NCI-H226 (cell line): ENCODE measurements at places on chromosomes 16 and 17.

GRCh38 chr16:2663553-2664546 is 18.5 kb upstream of the KCTD5 start:
- no peak for DNase-seq

DNA sequence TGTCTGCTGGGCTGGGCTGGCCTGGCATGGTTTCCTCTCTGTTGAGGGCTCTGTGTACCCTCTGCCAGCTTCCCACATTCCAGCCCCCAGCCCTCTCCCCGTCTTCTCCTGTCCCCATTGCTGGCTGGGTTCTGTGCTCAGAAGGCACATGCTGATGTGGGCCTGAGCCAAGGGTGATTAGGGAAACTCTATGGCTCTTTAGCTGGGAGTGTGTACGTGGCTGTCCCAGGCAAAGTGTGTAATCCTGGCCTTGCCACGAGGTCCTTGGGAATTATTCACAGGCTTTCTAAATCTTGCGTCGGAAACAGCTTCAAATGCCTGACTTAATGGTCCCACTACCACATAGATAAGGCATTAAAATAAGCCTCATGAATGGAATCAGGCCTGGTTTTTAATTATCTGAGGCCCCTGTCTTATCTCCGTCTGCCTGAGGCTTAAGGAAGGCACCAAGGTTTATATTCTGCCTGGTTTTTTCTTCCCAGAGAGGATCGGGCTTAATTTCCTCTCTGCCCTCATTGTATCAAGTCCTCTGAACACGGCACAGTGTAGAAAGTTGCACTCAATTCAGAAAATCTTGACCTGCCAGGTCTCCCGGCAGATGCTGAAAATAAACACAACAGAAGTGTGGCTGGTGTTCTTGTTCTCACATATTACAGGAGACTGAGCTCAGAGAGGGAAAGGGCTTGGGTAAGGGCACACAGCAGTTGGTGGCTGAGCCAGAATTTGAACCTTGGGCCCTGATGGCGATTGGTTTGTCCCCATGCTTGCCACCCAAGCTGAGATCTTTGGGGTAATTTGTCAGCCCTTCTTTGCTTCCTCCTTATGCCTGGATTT is 52.9 kb upstream of the LGALS9 start:
- DNase-seq, result no peak

DNA sequence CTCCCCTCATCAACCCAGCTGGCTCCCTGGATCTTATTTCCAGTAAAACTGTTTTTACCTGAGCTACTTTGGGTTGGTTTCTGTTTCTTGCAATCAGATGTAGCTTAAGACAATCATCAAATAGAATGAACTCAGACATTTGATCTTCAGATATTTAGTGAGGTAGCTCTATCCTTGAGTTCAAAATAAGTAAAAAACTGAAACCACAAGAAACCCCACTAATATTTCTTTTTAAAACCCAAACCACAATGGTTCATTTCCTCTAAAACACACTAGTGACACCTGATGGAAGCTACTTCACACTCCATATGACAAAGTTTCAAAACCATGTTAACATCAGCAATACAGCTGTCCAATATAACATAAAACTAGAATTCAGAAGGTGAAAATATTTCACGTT is 37.8 kb downstream of the CACNG1 start:
- no peak for DNase-seq

- no peak for DNase-seq
These were observed 23.9 kb downstream of the SRCAP start for GRCh38 chr16:30722916-30723315.

- no peak for DNase-seq
These were observed 1130.4 kb downstream of the CDH8 start for GRCh38 chr16:60905811-60906210.

- DNase-seq, result no peak
These were observed 65.6 kb downstream of the CRISPLD2 start for GRCh38 chr16:84885342-84885910.

DNA sequence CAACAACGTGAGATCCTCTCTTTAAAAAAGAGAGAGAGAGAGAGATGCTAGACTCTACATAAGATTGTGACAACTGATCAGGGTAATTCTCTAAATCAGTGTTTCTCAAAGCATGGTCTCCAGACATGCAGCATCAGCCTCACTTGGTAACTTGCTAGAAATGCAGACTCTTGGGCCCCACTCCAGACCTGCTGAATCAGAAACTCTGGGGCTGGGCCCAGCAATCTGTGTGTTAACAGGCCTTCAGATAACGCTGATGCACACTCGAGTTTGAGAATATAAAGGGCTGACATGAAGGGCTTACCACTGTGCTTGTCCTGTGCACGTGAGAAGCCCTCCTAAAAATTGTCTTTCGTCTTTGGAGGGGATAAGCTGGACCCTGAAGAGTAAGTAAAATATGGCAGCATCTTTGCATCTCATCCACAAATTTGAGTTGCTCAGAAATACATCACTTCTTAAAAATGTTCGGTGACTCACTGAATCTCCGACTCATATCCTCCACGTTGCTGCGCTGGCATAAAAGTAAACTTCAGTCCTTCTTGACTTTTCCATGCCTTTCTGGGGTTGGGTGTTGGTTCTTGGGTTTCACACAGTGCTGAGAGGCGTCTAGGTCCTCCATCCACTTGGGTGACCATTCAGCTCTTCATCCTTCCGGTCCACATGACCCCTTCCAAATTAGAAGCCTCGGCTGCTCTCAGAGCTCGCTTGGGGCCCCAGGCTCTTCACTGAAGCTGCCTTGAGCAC is 26.1 kb upstream of the KDM8 start:
- DNase-seq, result peak; percentile 76

- no peak for DNase-seq
These were observed 7.5 kb upstream of the UMOD start for GRCh38 chr16:20359997-20360396.

DNA sequence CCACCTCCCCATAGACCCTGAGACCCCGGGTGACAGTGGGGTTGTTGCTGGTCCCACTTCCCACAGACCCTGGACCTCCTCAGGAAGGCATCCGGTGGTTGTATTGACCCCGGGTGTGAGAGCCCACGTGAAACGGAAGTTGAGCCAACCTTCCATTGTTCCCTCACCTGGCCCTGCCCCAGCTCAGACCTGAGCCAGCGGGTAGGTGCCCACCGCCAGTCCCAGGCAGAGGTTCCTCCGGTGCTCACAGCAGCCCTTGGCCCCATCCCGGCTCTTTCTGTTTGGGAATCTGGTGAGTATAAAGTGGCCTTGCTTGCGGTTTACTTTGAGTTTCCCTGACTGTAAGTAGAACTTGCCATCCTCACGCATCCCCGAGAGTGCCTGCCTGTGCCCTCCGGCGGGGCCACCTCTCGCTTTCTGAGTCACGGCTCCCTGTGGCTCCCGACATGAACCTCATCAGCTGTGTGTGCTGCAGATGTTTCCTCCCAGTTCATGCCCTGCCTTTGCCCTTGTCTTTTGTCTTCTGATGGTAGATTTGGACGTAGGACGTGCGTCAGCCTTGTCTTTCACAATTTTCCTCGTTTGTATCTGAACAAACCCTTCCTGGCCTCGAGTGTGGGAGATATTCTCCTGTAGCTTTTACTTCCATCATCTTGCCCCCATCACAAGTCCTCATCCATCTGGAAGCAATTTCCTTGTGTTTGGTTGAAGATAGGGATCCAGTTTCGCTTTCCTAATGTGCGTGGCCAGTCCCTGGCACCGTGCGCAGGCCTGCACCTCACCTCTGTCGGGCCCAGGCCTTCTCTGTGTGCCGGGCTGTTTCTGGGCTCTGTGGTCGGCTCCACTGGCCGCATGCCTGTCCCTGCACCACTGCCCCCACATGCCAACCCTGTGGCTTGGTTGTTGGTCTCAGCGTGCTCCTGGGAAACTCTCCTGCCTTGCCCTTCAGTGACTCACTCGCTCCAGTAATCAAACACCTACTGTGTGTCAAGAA is 76.0 kb downstream of the METRNL start:
- DNase-seq, result no peak

DNA sequence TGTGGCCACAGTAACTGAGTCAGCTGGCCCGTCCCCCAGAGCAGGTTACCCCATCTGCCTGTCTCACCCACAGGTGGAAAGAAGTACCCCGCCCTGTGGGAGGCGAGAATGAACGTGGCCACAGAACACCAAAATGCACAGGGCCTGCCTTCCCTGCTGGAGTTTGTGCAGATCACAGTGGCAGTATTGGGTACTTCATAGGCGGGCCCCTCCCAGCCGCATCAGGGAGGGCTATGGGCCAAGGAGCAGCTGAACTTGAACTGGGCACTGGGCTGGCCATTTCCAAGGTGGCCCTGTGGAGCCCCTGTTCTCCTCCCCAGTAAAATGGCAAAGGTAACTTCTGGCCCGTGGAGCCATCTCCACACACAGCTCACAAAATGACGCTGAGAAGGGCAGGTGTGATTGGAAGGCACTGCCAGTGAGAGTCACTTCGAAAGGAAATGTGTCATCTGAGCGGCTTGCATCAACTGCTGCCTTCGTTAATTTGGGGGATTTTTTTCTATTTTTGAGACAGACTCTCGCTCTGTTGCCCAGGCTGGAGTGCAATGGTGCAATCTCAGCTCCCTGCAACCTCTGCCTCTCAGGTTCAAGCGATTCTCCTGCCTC is 162.9 kb downstream of the ENGASE start:
- no peak for DNase-seq

GRCh38 chr16:27222249-27223225 is 19.2 kb downstream of the KDM8 start:
- no peak for DNase-seq

DNA sequence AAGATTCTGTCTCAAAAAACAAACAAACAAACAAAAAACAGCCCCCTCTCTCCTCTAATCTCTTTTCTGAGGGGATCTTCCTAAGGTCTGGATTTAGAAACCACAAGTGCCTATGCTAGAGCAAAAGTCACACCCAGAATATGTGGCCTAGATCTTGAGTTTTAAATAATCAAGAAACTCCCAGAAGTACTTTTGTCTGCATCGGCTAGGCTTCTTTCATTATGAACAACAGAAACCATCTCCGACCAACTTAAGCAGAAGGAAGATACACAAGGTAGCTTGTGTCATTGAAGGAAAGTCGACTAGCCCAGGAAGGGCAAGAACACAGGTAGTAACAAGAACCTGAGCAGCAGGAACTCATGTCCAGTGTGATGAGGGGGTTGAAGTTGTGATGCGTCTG is 73.9 kb upstream of the KIFC3 start:
- no peak for DNase-seq

GRCh38 chr17:80616705-80617104 is 72.1 kb downstream of the RPTOR start:
- no peak for DNase-seq

GRCh38 chr16:31568577-31569359 is 41.1 kb downstream of the AHSP start:
- no peak for DNase-seq

DNA sequence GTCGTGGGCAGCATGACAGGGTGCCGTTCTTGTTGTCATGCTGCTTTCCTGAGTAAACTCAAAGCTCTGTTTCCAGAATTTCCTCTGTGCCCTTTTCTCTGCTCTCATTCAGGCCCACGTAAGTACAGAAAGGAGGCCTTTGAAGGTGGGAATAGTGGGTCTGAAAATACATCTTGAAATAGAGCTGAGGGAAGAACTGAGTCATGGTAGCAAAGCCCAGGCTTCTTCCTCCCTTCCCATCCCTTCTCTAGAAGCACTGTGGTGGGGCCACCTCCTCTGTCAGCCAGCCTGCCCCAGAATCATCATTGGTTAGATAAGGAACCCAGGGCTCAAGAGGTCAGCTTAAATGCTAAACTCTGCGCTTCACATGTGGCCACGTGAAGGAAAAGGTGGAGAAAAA is 9.4 kb downstream of the CTRL start:
- DNase-seq, result no peak

- DNase-seq, result no peak
These were observed at the start of gene MYO15B for GRCh38 chr17:75587675-75588595. Gene MYO15B (plus strand): TSS chr17:75587800. CDS start chr17:75588058, 258 bp downstream.

DNA sequence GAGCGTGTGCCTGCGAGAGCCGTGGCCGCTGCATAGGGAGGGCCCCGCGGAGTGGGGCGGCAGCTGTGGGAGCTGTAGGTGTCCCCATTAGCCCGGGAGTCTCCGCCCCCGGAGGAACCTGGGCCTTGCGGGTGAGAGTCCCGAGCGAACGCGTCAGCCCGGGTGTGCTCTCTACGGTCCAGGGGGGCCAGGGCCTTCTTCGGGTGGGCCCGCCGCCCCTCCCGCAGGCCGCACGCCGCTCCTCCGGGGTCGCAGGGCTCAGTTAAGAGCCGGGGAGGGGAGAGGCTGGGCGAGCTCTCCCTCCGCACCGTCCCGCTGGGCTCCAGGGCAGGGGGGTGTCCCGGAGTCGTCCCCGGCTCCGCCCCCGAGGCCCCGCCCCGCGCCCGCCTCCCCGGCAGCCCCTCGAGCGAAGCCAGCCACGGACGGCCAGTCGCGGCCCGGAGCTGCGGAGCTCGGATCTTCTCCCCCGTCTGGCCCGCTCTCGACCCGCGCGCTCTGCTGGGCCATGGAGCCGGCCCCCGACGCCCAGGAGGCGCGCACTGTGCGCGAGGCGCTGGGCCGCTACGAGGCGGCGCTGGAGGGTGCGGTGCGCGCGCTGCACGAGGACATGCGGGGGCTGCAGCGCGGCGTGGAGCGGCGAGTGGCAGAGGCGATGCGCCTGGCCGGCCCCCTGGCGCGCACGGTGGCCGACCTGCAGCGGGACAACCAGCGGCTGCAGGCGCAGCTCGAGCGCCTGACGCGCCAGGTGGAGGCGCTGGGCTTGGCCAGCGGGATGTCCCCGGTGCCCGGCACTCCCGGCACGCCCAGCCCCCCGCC is at the start of gene SMTNL2:
SMTNL2 (plus strand) TSS at position 429 of the 816 bp plus-strand sequence; CDS start at position 506, 77 bp downstream.
- peak; percentile 24 for DNase-seq

DNA sequence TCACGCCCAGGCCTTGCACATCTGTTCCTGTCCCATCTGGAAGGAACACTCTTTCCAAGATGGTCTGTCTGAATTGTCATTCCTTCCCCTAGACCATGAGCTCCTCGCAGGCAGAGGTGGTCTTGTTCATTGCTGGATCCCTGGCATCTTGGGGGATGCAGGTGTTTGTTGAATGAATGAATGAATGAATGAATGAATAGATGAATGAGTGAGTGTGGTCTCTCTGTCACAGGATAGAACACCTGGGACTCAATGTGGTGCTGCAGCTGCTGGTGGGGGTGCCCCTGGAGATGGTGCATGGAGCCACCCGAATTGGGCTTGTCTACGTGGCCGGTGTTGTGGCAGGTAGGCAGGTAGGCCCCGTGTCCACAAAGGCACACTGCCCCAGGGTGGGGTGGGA is 32.2 kb downstream of the RHBDL3 start:
- DNase-seq, result no peak

DNA sequence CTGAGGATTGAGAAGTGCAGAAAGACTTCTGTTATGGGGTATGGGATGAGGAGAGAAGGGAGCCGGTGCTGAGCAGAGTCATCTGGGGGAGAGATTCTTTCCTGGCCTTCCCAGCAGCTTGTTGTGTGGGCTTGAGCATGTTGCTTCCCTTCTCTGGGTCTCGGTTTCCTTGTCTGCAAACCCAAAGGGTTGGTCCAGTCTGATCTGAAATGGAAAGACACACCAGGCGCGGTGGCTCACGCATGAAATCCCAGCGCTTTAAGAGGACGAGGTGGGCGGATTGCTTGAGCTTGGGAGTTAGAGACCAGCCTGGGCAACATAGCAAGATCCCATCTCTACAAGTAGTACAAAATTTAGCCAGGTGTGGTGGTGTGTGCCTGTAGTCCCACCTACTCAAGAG is 6.0 kb downstream of the SOCS3 start:
- no peak for DNase-seq
